Upper lobe of left lung (tissue), 6 donors: ENCODE measurements at places on chromosomes 16 and 17.

- H3K27me3 ChIP-seq: no peaks in the 10 kb centered on the region
- no peaks in the 10 kb centered on the region for H3K4me1 ChIP-seq
- H3K36me3 ChIP-seq: no peaks in the 10 kb centered on the region
- no peak overlapping the region for H3K4me3 ChIP-seq
- no peak for DNase-seq
Observed at GRCh38 chr17:58574025-58574424, 59.6 kb upstream of the MTMR4 start.

DNA sequence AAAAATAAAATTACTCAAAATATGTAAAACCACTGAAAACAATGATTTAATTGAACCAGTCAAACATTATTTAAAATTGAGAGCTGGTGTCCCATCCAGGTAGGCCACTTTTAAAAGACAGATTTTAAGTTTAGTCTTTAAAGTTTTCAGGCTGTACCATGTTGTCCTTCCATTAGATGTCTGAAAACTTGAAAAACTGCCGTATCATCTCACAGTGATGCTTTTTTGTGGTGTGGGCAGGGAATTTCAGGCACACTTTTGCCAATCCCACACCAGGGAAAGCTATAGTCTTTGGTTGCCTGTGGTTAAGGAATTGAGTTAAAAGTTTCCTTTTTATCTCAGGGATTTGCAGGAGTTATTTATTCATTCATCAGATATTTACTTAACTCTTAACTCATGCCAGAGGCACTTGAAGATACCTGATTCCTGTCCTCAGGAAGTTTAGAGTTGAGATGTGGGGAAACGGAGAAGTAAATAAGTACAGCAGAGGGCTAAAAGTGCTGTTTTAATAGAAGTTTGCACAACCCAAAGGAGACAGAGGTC lies 3.2 kb downstream of the SNTB2 start:
- no peak overlapping the region for H3K4me3 ChIP-seq
- H3K4me1 ChIP-seq: peaks cover 39% of the 10 kb centered on the region
- no peaks in the 10 kb centered on the region for H3K36me3 ChIP-seq
- H3K27ac ChIP-seq: no peak overlapping the region

GRCh38 chr16:61332461-61332860 lies 703.8 kb downstream of the CDH8 start:
- no peaks in the 10 kb centered on the region for H3K36me3 ChIP-seq
- no peaks in the 10 kb centered on the region for H3K27me3 ChIP-seq
- H3K4me1 ChIP-seq: no peaks in the 10 kb centered on the region
- no peak overlapping the region for H3K4me3 ChIP-seq
- no peak for DNase-seq

DNA sequence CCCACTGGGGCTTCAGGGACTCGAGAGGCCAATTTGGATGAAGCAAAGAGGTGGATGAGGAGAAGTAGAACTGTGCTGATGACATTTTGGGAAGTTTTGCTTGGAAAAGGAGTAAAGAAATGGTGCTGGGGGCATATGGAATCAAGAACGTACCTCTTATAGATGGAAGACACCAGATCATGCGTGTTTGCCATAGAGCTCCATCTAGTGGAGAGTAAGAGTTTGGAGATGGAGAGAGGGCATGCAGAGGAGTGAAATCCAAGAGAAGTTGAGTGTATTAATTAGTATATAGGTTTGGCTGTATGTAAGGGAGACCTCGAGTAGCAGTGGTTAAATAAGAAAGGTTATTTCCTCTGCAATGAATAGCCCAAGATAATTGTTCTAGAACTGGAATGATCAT lies 56.0 kb downstream of the SHISA6 start:
- no peak overlapping the region for H3K4me3 ChIP-seq
- no peaks in the 10 kb centered on the region for H3K36me3 ChIP-seq
- no peak overlapping the region for H3K27ac ChIP-seq
- no peaks in the 10 kb centered on the region for H3K27me3 ChIP-seq

DNA sequence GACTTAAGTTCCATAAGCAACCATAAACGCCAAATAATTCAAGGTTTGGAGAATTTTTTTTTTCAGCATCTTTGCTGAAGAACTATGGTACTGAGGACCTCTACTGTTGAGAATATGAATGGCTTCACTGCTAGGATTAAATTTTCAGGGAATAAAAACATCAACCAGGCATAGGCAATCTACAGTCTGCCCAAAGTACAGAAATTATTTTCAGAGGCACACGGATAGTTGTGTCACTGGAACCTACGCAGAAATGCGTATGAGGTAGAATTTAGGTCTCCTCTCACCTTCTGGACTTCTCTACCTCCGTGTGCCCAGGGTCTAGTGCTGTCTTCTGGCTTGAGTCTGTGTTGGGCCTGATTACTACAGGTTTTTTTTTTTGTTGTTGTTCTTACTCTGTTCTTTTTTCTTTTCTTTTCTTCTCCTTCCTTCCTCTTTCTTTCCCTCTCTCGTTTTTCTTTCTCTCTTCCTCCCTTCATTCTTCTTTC lies 39.7 kb downstream of the NACA2 start:
- H3K4me1 ChIP-seq: no peaks in the 10 kb centered on the region
- DNase-seq: no peak
- H3K27me3 ChIP-seq: no peaks in the 10 kb centered on the region
- H3K36me3 ChIP-seq: no peaks in the 10 kb centered on the region

GRCh38 chr17:19569785-19570543 lies 36.3 kb downstream of the SLC47A1 start:
- no peaks in the 10 kb centered on the region for H3K27me3 ChIP-seq
- H3K4me1 ChIP-seq: no peaks in the 10 kb centered on the region
- H3K27ac ChIP-seq: no peak overlapping the region
- no peak for DNase-seq

DNA sequence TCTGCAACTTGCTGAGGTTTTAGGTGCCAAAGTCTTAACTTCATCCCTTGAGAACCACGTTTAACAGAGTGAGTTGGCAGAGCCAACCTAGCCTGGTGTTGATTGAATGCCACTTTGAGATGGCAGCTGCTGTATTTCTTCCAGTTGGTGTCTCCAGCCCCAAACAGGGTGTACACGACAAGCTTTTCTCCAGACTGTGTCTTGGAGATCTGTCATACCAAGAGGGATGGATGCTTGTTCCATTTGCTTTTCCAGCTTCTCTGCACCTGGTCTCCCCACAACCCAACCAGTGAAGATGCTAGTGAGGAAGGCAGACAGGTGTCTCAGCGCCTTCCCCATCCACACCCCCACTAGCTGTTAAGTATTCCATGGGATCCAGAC lies 141.1 kb upstream of the HS3ST2 start:
- no peak overlapping the region for H3K27ac ChIP-seq
- H3K36me3 ChIP-seq: no peaks in the 10 kb centered on the region
- no peak for DNase-seq
- H3K4me3 ChIP-seq: no peak overlapping the region

GRCh38 chr17:35235289-35235688 lies 7.6 kb upstream of the SLFN5 start:
- H3K36me3 ChIP-seq: no peaks in the 10 kb centered on the region
- H3K4me1 ChIP-seq: no peaks in the 10 kb centered on the region
- no peaks in the 10 kb centered on the region for H3K27me3 ChIP-seq
- H3K4me3 ChIP-seq: no peak overlapping the region
- DNase-seq: no peak

DNA sequence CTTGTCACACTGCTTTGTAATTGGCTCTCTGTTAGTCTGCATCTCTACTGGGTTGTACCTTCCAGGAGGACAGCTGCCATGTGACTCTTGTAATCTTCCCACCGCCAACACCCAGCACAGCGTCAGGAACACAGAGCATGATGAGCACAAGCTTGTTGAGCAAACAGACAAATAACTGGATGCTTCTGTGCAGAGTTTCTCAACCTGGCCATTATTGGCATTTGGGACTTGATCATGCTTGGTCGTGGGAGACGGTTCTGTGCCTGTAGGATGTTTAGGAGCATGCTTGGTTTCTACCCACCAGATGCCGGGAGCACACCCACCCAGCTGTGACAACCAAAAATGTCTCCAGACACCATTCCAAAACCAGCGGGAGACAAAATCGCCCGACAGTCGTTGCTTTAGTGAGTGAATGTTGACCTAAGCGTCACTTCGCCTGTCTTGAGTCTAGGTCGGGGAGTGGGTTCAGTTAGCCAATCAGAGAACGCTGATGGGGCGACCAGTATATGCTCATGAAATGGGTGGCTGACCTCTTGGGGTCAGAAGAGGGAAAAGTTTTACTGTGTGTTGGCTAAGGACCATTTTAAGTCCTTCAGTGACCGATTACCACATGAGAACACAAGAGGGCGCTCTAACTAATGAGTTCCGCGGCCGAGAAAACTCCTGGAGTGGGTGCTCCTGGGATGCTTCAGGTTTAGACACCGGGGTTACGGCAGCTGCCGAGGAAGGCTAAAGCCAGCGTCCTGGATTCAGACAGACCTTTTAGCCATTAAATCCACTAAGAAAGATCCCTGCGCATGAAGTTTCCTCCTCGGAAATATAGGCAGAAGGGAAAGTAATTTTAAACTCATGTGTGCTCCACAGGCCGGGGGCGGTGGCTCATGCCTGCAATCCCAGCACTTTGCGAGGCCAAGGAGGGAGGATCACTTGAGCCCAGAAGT lies 57.8 kb upstream of the TEX2 start:
- H3K4me3 ChIP-seq: no peak overlapping the region
- H3K27me3 ChIP-seq: no peaks in the 10 kb centered on the region
- peaks cover 30% of the 10 kb centered on the region for H3K4me1 ChIP-seq
- H3K36me3 ChIP-seq: peaks cover 13% of the 10 kb centered on the region

DNA sequence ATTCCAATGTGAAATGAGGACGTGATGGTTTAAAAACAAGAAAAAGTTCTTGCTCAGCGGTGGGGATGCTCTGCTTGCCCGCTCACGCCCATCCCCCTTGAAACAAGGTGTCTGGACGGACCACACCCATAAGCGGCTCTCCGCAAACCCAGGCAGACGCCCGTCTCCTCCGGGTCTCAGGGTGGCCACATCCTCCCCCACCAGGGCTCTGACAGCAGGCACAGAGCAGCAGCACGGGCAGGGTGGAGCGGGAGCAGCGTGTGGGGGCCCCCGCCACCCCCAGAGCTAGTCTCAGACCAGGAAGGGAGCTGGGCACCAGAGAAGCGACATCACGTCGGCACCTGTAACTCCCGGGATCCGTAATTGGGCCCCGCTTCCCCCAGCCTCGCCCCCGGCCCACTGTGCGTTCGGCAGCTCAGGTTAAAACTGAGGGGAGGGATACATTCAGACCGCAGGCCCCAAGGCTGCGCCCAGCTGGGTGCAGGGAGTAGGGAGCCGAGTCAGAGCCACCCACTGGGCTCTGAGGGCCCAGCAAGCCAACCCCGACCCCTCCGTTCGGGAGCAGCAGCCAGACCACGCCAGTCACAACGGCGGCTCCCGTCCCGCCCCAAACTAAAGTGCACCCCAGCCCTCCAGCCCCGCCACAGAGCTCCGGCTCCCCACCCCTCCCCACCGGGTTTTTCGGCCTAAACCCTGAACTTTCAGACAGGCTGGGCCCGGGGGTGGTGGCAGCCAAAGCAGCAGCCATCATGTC lies 22.0 kb downstream of the CLUH start:
- H3K36me3 ChIP-seq: peaks cover 44% of the 10 kb centered on the region
- H3K4me1 ChIP-seq: peaks cover 27% of the 10 kb centered on the region

DNA sequence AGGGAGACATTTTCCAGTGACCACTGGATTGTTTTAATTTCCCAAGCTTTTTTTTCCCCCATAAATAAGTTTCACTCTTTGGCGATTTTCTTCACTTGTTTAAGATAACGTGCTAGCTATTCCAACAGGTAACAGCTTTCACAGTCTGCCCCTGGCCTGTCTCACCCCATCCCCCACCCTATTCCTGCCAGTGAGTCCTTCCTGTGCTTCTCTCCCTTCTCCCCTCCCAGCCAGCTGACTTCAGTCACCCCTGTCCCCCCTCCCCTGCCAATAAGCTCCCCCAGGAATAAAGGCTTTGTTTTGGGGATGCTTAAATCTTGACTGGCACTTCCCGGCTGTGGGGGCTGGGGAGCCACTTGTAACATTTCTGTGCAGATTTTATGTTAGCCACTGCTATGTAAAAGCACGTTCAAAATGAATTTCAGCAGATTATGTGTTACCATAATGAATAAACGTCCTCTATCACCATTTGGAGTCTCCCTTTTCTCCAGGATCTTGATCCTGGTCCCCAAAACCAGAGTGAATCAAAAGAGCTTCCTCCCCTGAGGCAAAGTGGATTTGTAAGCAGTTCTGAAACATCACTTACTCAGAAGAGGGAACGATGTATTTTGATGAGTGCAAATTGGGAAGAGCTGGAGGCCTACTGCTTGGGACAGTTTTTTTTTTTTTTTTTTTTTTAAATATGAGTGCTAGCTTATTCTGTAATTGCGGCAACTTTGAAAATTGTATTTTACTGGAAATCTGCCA lies 58.2 kb downstream of the IGF2BP1 start:
- H3K27me3 ChIP-seq: no peaks in the 10 kb centered on the region
- H3K27ac ChIP-seq: no peak overlapping the region
- H3K4me3 ChIP-seq: no peak overlapping the region
- no peaks in the 10 kb centered on the region for H3K4me1 ChIP-seq
- H3K36me3 ChIP-seq: no peaks in the 10 kb centered on the region
- DNase-seq: no peak

- H3K4me1 ChIP-seq: peaks cover 6% of the 10 kb centered on the region
- H3K36me3 ChIP-seq: no peaks in the 10 kb centered on the region
- no peak overlapping the region for H3K27ac ChIP-seq
- no peaks in the 10 kb centered on the region for H3K27me3 ChIP-seq
- no peak overlapping the region for H3K4me3 ChIP-seq
- no peak for DNase-seq
Observed at GRCh38 chr17:67526700-67527099, 149.6 kb downstream of the PITPNC1 start.

GRCh38 chr16:22206842-22207714 lies 1.0 kb downstream of the EEF2K start:
- H3K36me3 ChIP-seq: no peaks in the 10 kb centered on the region
- H3K27ac ChIP-seq: peak overlapping the region; percentile 90
- no peaks in the 10 kb centered on the region for H3K27me3 ChIP-seq

DNA sequence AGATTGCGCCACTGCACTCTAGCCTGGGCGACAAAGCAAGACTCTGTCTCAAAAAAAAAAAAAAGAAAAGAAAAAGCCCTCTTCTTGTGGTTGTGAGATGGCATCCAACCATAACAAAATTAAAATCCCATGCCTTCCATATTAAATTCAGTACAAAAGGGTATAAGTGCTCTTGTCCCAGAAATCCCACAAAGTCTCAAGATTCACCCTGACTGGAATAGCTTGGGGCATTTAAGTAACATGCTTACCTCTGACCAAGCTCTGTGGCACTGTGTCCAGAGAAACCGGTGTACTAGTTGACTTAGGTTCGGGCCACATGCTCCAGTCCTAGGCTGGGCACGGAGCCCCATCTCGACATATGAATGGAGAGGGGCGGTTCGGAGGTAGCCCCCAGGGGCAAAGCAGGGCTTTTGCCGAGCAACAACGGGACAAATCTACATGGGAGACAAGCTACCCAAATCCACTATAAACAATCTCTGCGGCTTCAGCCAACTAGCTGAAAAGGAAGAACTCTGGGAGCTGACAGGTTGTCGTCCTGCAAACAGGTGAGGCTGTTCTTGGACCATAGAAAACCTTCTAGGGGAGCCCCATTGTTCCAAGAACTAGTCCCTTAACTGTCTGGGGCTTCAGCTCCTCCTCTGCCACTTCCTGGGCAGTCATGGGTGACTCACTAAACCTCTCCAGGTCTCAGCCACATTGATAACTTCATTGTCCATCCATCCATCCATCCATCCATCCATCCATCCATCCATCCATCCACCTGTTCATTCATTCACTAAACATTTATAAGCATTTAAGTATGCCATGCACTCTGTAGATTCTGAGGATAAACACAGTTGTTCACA lies 10.3 kb upstream of the IL4R start:
- H3K4me1 ChIP-seq: peaks cover 11% of the 10 kb centered on the region
- H3K27ac ChIP-seq: no peak overlapping the region
- no peaks in the 10 kb centered on the region for H3K36me3 ChIP-seq
- H3K4me3 ChIP-seq: no peak overlapping the region
- DNase-seq: peak; percentile 11
